ENCODE measurements at places on chromosomes 1 and 21.
A peak's percentile ranks its signal among the peaks of the same experiment; 100 is the strongest.

DNA sequence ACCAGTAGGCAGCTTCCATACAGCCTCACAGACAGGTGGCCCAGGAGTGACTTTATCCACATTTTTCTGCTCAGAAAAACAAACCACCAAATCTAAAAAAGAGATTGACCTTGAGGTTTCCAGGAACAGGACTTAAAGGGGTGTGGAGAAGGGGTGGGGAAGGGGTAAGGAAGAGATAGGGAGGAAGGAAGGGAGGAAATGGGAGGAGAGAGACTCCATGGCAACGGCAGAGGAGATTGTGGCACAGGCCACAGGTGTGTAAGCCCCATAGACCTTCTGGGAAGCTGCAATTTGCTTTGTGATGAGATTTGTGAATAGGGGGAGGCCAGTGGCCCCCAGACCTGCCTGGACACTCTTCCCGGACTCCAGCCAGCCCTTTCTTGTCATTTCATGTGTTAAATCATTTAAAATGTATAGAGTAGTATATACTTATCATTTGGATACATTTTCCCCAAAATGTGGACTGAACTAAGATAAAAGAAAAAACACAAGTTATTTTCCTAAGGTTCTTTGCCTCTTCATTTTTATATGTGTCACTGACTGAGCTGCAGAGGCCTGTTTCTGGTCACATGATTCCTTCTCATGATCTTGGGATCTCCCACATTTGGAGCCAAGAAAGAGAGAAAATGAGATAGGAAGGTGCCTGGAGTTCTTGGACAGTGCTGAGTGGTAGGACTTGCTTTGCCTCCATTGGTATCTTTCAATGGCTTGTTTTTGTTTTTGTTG, 55.5 kb downstream of the CLIC6 start:
- no peak for DNase-seq

DNA sequence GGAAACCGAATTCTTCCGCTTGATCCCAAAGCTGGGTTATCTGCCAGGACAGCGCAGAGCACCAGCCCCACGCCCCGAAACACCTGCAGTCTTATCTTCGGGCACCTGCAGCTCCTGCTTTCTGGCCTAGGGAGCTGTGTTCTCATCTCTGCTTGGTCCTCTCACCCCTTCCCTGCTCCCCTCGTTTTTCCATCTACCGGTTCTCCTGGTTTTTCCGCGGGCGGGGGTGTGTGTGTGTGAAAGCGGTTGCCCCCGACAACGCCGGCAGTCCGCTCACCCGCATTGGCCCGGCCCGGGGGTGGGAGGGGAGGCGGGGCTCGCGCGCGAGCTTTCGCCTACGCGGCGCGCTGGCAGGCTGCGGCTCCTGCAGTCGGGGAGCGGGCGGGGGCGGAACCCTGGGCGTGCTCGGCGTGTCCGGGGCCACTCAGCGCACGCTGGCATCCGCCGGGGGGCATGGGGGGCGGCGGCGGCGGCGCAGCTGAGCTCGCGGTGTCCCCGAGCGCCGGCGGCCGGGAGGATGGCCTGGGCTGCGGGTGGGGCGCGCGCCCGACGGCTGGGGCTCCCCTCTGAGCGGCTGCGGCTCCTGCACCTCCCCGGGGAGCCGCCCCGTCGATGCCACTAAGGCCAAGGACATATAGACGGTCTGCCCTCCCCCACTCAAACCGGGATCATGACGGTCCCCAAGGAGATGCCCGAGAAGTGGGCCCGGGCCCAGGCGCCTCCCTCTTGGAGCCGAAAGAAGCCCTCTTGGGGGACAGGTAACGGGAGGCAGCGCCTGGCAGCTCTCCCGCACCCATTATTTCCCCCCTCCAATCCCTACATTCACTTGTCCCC, 3.2 kb downstream of the ATP8B2 start:
- DNase-seq, result peak; percentile 92

DNA sequence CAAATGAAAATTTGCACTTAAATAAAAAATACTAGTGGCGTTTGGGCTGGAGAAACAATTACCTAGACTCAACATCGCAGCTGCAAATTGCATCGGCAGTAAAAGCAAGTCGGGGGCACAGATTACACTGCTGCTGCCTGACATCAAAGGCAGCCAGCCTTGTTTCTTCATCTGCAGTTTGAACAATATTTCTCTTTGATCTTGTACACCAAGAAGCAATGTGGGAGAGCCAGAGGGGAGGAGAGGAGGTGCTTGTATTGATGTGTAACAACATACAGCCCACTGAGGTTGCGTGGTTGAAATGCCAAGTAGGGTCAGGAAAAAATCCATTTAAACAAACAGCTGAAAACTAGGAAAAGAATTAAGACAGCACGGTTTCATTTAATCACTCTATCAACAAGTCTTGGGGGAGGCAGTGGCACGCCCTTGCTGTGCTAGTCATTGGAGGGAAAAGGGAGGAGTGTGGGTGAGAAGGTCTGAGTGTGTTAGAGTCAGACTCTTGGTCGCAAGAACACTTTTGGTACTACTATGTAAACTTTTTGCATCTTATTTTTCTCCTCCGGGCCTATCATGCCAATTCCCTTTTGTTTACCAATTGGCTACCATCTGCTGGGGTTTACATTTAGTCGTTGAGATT, 456.5 kb downstream of the OMA1 start:
- no peak for DNase-seq

- no peak for DNase-seq
Observed at GRCh38 chr21:31618696-31619430, 40.6 kb upstream of the SOD1 start.

DNA sequence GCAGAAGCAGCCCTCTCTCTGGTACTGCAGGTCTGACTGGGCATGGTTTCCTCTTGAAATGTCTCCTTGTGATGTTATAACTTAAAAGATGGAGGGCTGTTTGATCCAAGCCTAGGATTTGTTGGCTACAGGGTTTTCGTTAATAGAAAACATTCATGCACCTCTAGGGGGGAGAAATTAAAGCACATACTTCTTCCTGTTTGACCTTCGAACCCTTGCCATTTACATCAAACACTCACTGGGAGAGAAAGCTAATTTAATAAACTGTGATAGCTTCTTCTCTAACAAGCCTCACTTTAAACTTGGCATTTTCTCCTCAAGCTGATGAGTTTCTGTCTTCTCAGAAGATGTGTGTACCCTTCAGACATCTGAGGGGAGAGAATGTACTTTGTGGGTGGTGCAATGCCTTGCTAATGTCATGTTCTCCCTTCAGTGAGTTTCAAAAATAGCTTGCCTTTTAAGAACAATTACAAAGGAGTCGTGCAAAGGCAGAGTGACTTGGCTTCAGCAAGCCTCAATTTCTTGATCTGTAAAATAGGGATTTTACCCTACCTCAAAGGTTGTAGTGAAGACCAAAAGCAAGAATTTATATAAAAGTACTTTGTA, 20.4 kb downstream of the CACHD1 start:
- DNase-seq, result no peak

DNA sequence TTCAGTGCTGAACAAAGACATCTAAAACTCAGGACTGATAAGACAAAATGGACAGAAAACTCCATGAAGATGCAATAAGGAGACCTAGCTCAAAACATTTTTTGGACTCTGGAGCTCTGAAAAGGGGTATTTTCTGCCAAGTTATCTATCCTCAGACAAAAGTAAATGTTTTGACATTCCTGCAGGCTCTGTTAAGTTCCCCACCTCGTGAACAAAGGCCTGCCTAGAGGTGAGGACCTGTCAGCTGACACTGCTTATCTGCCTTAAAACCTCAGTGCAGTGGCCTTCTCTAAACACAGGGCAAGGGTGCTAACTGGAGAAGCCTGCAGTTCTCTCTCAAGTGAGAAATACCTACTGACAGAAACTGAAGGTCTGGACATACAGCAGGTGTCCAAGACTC, 41.1 kb downstream of the COLGALT2 start:
- no peak for DNase-seq

- peak; percentile 78 for DNase-seq
Observed at GRCh38 chr1:206579747-206580437, 32.4 kb downstream of the EIF2D start.

DNA sequence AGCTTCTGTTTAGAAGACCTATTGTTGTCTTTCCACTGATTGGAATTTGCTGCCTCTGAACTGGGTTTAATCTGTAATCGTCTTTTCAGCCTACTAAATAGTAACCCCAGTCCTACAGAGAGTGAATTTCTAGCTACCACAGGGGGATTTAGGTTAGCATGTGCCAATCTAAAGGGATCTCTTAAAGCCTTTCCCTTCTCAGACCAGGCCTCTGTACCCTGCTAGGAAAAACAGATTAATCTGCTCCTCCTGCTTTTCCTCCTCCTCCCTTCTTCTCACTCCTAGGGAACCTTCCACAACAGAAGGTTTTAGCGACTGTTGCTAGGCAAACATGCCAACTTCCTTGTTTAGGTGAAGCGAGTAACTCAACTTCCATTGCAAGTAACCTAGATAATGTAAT, 1.3 kb upstream of the RC3H1 start:
- no peak for DNase-seq

- no peak for DNase-seq
Observed at GRCh38 chr1:53601031-53601745, 137.8 kb downstream of the GLIS1 start.

DNA sequence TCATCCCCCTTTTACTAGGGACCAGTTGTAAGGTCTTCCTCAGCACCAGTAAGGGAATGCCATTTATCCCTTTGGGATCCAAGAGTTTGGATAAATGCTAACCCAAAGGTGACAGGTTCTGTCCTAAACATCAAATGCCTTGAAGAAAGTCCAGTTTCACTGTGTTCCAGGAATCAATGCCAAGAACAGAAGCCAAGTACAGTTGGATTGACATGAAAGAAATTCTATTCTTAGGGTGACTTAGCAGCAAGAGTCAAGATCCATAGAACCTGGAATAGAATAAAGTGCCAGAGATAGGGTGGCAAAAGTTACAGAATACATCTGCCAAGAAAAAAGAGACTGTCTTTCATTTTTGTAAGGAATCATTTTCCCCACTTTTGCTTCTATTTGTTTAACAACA, 94.9 kb upstream of the ADAMTS5 start:
- DNase-seq, result no peak

GRCh38 chr1:182145441-182145840, 83.9 kb upstream of the ZNF648 start:
- DNase-seq, result no peak

DNA sequence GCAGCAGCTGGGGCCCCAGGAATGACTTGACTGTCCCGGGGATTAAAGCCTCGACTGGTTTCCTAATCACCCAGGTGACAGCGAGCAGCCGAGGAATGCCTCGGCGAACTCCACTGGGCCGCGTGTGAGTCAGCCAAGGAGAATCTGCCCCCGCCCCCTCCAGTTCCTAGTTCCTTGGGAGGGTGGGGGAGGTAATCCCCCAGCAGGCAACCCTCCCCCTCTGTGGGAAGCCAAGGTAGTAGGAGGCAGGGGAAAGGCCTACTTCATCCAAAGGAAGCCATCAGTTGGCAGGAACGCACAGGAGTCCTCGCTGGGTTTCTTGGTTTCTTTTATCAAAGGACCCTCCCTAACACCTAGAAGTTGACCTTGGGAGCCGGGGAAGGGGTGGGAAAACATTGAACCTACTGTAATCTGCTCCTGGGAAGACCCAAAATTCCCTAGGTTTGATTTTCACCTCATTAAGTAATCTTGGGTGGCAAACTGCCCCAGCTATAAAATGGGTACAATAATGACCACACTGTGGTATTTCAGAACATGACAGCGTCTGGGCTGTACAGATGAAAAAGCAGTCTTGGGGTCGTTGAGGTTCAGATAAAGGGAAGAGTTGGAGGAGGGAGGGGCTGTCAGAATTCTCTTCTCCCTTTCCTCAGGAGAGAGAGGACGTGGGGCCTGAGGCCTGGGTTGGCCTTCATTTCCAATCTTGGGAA, 1.4 kb downstream of the TENT5B start:
- DNase-seq, result no peak

GRCh38 chr1:56331892-56332567, 247.3 kb downstream of the PLPP3 start:
- DNase-seq, result no peak

- no peak for DNase-seq
Observed at GRCh38 chr1:97424209-97424608, 496.6 kb downstream of the DPYD start.

DNA sequence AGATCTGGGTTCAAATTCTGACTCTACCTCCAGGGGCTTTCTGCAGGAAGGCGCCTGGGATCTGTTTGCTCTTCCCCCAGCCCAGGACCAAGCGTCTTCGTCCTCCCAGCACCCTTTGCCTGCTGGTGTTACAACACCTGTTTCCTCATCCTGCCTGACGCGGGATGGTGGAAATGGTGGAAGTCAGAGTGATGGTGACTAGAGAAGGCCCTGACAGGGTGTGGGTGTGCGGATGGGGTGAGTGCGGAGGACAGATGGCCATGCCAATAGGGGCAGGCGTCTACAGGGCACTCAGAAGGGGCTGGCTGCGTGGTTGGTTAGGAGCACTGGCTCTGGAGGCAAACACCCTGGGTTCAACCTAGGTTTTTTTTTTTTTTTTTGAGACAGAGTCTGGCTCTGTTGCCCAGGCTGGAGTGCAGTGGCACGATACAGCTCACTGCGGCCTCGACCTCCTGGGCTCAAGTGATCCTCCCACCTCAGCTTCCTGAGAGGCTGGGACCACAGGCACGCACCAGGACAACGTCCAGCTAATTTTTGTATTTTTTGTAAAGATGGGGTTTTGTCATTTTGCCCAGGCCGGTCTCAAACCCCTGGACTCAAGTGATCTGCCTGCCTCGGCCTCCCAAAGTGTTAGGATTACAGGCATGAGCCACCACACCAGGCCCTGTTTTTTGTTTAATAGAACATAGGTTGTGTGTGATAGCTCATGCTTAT, 1.5 kb downstream of the THEMIS2 start:
- DNase-seq, result no peak

GRCh38 chr1:110111081-110111480, 1.2 kb upstream of the UBL4B start:
- no peak for DNase-seq

GRCh38 chr1:177164380-177165068, at the start of gene ASTN1:
TSS of gene ASTN1 (minus strand) at chr1:177164712. CDS start at chr1:177164676, 36 bp downstream.
- no peak for DNase-seq

DNA sequence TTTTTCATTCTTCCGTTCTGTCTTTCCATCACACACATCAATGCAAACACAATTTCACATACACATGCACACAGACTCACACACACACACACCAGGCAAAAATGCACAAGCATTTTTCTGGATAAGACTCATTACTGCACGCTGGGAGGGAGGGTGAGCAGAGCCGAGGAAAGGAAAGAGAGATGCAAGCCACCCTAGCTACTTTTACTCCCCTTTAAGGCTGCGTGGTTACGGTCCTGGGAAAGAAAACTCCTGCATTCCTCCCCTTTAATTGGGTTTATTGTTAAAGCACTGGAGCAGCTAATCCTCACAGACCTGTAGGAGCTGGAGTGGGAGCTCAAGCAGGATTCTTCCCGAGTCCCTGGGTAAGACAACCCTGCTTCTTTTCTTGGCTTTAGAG, at the start of gene CAMK1G:
TSS of gene CAMK1G (plus strand) at position 307 of the 400 bp plus-strand sequence. CDS start 11,270 bp downstream, outside the sequence.
- DNase-seq, result no peak

GRCh38 chr1:1938613-1939295, 19.7 kb upstream of the TMEM52 start:
- DNase-seq, result no peak

- no peak for DNase-seq
Observed at GRCh38 chr1:17199267-17200044, 5.5 kb upstream of the PADI1 start.

DNA sequence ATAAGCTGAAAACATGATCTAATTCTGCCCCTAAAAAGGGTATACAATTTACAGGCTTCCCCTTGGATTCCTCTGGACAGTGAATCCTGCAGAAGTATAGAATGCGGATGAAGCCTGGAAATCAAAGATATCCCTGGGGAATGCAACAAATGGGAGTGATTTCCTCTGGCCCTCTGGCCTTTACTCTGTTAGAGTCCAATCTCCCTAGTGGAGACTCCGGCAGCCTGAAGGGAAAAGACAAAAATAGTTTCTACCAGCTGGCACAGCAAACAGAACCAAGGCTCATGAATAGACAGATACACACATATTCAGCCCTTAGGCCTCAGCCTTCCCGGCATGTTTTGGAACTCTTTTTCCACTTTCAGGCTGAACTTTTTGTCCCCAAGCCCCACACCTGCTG, 3.9 kb upstream of the LRRC52 start:
- DNase-seq, result no peak

Data from activated naive CD4-positive, alpha-beta T cell treated with anti-CD3 and anti-CD28 coated beads, Interleukin-2, amount 50 U/mL, for 16 hours (primary cell).